ENCODE measurements at places on chromosomes 4 and X.

DNA sequence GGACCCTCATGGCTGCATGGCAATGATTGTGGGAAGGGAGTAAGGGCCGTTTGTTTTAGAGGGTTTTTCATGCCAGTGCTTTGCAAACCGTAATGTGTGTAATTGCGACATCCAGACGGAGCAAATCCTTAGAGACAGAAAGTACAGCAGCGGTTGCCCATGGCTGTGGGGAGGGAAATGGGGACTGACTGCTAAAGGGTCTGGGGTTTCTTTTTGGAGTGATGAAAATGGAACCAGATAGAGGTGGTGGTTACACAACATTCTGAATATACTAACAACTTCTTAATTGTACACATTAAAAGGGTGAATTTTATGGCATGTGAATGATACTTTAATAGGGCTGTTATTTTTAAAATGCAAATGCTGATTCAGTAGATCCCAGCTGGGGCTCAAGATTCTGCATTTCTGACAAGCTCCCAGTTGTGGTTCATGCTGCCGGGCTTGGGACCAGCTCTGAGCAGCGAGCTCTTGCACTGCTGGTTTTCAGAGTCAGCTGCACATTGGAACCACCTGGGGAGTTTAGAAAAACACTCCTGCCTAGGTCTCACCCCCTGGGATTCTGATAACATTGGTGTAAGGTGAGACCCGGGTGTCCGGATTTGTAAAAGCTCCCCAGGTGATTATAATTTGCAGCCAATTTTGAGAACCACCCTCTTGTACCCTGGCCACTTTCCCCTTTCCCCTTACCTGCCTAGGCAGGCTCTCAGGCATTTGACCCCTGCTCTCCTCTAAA, 47.7 kb downstream of the PRPS1 start:
- no peak for DNase-seq

DNA sequence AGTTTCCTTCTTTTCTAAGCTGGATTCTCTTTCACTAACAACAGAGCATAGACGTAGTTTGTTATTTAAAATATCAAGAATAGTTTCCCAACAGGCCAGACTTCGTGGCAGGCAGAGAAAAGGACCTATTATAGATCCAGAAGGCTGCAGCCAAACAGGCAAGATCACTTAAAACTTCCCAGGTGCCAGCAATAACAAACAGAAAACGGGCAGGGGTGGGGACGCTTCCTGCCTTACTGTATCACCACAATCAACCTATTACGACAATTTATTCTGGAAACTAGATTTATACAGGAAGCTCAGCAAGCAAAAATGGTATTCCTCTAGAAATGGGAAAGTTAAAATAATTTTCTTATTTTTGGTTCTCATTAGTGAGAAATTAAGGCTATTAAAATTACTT, 22.1 kb downstream of the RWDD4 start:
- DNase-seq: no peak

DNA sequence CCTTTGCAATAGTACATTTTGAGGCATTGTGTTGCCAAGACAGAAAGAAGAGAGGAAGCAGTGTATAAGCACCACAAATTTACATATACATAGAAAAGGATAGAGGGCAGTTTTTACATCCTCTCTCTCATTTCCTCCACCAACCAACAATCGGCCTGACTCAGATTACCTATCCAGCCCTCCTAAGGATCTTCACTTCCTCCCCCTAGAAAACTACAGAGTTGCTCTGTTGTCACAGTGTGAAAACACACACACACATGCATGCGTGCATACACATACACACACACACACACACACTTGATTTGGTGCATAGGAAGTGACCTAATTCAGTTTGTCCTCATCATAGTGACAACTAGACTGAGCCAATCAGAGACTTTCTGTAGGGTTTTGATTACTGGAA, 98.8 kb upstream of the SPRY1 start:
- DNase-seq: no peak

GRCh38 chrX:24463077-24463476, 2.0 kb upstream of the PDK3 start:
- no peak for DNase-seq

DNA sequence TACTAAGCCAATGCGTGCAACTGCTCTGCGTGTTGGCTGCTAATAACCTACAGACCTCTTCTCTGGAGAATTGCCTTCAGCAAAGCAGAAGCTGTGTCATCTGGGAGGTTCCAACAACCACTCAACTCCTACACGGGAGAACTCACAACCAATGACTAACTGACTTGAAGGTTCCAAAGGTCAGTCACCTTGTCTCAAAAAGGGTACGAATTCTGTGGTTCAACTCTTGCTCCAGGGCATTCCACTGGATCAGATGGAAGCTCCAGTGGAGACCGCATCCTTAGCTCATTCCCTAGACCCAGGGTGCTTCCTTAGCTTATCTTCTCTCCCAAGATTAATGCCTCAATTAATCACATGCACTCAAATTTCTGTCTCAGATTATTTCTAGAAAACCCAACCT, 222.7 kb downstream of the CHIC2 start:
- no peak for DNase-seq

- DNase-seq: no peak
Observed at GRCh38 chrX:50456712-50457484, 13.7 kb downstream of the DGKK start.

GRCh38 chrX:3738509-3738908, 25.1 kb upstream of the PRKX start:
- DNase-seq: no peak

- no peak for DNase-seq
Observed at GRCh38 chr4:95517576-95518345, 31.0 kb downstream of the UNC5C start.

DNA sequence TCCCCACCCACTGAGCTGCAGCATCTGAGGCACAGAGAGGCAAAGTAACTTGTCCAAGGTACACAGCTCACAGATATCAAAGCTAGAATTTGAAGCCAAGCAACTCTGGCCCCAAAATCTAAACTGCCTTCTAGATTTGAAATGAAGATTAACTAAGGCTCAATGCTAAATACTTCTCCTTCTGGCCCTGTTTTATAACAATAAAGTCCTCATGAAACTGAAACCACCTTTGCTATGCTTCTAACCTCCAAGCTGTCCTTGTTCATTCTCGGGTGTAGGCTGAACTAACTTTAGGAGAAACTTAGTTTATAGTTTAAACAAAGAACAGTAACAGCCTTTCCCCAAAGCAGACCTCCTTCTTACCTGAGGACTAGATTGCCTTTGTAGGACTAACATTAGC, 93.6 kb downstream of the DCTD start:
- DNase-seq: no peak

GRCh38 chr4:185819144-185819543, 7.2 kb upstream of the SORBS2 start:
- no peak for DNase-seq

DNA sequence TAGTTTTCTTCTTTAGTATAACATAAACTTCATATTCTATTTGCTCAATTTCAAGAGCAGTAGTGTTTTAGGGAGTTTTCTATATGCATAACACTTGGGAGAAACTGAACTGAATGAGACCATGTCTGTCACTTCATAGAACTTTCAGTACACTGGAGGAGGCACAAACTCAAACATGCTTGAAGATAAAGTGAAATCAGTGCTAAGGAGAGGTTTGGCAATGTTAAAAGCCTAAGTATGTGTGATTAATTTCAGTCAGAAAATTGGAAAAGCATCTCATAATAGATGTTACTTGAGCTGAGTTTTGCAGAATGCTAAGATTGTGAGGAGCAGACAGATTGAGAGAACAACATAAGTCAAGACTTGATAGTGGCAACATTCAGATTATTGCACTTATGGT, 411.2 kb upstream of the HS3ST1 start:
- DNase-seq: no peak

DNA sequence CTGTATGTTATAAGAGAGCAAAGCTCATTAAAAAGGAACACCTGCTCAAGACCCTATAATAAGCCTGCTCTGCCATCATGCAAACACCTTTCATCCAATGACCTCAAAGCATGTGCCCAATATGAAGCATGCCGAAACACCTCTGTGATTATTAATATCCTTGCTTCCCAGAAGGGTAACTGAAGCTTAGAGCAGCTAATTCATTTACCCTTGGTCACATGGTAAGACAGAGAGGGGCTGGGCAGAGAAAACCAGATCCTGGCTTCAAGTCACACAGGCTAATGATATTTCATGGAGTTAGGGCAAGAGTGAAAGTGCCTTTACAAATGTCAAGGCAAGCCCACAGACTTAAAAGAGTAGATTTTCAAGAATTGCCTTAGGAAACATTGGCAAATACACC, 5.6 kb downstream of the AMOT start:
- no peak for DNase-seq

GRCh38 chrX:370244-370962, 16.3 kb downstream of the PPP2R3B start:
- no peak for DNase-seq
